ENCODE measurements at places on chromosomes 7 and 10. TPM values are rescaled to one million over a fixed set of nuclear protein-coding genes. Genes with fewer than 3 reads are reported as not detected.

TWIST1 gene
- total RNA-seq, result 30.5 TPM

LGI1 gene
- total RNA-seq, result 0.13 TPM

TMEM26 gene
- total RNA-seq, result 0.40 TPM

LUC7L2 gene
- total RNA-seq, result 43.5 TPM

TEX36 gene
- total RNA-seq, result not detected

CPA1 gene
- 0.39 TPM for total RNA-seq

HMX2 gene
- not detected for total RNA-seq
